ENCODE measurements at places on chromosomes 12 and 14.
A peak's percentile ranks its signal among the peaks of the same experiment; 100 is the strongest.

- no peak for DNase-seq
Measured at GRCh38 chr14:93369713-93370266, 22.8 kb downstream of the COX8C start.

DNA sequence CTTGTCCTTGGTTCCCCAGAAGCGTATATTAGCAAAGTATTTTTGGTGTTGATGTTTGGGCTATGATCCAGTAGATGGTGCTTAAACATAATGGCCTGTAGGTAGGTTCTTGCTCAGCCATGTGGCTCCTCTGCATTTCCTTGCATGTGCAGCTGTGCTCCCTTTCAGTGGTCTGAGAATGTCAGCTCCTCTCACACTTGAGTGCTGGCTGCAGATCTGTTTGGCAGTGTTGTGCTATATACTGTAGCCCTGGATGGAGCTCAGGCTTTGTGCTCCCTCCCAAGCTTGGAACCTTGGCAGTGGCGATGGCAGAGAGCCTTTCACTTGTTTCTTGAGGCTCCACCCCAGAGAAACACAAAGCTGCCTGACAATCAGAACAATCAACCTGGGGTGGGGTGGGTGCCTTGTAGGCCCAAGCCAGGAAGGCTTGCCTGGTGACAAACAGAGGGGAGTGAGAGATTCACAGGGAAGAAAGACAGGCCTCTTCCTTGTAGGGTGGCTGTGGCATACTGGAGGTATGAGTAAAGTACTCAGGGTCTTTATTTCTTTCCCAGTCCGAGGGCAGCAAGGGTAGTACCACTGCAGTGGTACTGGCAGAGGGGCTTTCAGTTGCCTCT is 255.3 kb downstream of the RAD51B start:
- DNase-seq = no peak

DNA sequence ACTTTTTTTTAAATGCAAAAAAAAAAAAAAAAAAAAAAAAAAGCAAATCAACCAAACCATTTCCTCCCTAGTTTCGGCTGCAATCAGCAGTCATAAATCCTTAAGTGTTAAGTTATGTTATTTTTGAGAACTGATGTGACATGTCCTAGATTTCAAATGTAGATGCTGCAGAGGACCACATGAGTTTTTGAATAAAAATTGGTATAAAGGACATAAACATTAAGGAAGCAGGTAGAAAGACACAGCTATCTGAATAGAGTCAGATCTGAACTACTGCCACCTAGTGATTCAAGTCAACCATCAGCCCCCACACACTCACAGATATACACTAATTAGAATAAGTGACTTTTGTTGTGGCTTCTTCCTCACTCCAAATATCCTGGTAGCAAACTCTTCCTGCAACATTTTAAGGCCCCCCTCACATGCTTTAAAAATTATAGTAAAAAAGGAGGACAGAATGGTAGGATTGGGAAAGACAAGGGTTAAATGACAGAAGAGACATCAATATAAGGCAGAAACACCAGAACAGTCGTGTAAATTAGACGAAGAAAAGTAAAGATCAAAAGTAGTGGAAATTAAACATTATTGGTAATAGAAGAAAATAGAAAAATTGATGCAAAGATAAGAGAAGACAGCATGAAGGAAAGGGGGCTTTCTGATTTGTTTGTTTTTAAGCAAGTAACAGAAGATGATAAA is 394.5 kb upstream of the ATP2B1 start:
- no peak for DNase-seq

- peak; percentile 69 for DNase-seq
Measured at GRCh38 chr12:100827901-100828520, 33.4 kb downstream of the ANO4 start.

GRCh38 chr12:78683626-78684025 is 180.9 kb upstream of the SYT1 start:
- no peak for DNase-seq
